Endothelial cell of umbilical vein (primary cell): ENCODE measurements at places on chromosomes 2 and 18. TPM values are rescaled to one million over a fixed set of nuclear protein-coding genes. Genes with fewer than 3 reads are reported as not detected.

VIT gene
- 0.48 and 0.88 TPM in 2 replicates for total RNA-seq

DNA sequence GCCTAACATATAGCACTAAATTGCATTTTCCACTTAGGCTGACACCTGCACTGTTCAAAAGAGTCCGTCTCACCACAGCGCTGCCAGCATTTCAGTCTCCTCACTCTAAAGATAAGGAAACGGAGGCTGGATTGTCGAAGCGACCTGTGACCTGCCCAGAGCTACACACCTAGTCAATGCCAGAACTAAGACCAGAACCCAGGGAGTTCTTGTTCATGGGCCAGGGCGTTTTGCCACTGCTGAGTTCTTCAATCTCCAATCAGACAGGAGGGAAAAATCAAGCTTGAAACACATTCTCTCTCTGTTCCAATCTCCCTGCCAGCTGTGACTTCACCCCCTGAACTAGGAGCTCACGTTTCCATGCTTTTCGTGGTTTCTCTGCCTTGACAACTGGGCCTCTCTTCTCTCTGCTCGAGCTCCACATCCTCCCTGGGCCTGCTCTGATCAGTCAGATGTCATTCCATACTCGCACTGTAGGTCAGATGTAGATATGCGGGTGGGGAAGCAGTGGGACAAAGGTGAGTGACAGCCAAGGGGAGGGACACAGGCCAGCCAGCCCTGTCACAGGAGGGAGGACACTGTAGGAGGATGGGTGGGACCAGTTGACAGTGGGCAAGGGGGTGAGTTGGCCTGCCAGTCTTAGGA is 221.1 kb upstream of the SMAD2 start:
- no peak for DNase-seq
- no peaks in the 10 kb centered on the region for H3K36me3 ChIP-seq
- no peak overlapping the region for H3K27ac ChIP-seq
- H3K4me3 ChIP-seq, result no peak overlapping the region
- no peaks in the 10 kb centered on the region for H3K4me1 ChIP-seq

DNA sequence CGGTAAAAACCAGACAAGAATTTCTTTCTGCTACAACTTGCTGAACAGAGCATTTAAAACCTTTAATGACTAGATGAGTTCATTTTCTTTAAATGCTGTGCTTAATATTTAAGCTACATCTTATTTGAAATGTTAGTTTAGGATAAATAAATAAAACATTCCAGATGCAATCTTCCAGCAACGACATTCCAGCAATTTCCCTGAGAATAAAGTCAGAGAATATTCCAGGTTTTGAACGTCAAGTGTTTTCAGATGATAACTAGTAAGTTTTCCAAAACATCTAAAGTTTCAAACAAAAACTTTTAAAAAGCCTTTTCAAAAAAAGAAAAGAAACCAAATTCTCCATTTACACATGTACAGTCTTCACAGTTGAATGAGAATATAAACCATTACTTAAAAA is 104.8 kb downstream of the PPP1R1C start:
- H3K27ac ChIP-seq, result no peak overlapping the region
- H3K4me1 ChIP-seq, result no peaks in the 10 kb centered on the region
- no peak for DNase-seq
- no peak overlapping the region for H3K4me3 ChIP-seq
- no peaks in the 10 kb centered on the region for H3K27me3 ChIP-seq

GRCh38 chr18:25434745-25435144 is 82.8 kb upstream of the ZNF521 start:
- no peaks in the 10 kb centered on the region for H3K36me3 ChIP-seq
- peaks cover 5% of the 10 kb centered on the region for H3K27me3 ChIP-seq
- H3K27ac ChIP-seq, result no peak overlapping the region
- H3K4me1 ChIP-seq, result no peaks in the 10 kb centered on the region

DNA sequence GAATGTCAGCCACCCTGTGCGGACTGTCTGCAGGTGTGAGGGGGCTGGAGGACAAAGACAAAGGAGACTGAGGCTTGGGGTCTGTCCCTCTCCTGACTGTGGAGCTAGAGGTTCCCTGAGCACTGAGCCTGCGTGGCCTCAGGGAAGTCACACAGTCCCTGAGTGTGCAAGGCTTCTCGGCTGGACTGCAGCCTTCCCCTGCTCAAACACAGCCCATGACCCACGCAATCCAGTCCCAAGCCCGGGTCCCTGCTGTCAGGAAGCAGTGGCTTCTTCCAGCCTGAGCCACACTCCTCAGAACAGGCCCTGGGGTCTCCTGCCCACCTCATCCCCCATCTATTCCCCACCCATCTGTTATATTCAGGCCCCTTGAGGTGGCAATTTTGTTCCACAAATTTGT is 2.7 kb downstream of the ASTL start:
- no peak overlapping the region for H3K4me3 ChIP-seq
- peaks cover 3% of the 10 kb centered on the region for H3K27me3 ChIP-seq
- H3K36me3 ChIP-seq, result no peaks in the 10 kb centered on the region
- H3K27ac ChIP-seq, result no peak overlapping the region
- DNase-seq, result no peak

GRCh38 chr2:55419233-55419678 is 400 bp downstream of the CCDC88A start:
- no peaks in the 10 kb centered on the region for H3K27me3 ChIP-seq
- H3K36me3 ChIP-seq, result no peaks in the 10 kb centered on the region
- H3K27ac ChIP-seq, result peak overlapping the region; percentile 64
- peak overlapping the region; percentile 98 for H3K4me3 ChIP-seq

DNA sequence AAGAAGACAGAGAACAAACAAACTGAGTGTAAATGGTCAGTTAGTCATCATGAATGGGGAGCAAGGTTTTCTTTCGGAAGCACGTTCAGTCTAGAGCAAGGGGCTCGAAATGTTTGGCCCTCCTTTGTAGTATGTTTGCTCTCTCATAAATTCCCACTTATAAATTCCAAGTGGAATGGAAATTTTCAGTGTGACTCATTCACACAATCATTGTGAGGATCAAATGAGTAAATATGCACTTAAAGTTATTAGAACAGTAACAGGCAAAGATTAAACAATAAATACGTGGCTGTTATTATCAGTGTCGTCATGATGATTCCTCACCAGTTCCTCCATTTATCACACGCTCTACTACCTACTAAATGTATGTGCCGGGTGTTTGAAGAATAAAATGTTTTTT is 10.5 kb downstream of the CNGA3 start:
- no peaks in the 10 kb centered on the region for H3K36me3 ChIP-seq
- H3K27ac ChIP-seq, result no peak overlapping the region
- peaks cover 2% of the 10 kb centered on the region for H3K27me3 ChIP-seq
- no peaks in the 10 kb centered on the region for H3K4me1 ChIP-seq
- no peak overlapping the region for H3K4me3 ChIP-seq
- DNase-seq, result no peak
